GM19239 (cell line): ENCODE measurements at places on chromosomes 1 and 21.

DNA sequence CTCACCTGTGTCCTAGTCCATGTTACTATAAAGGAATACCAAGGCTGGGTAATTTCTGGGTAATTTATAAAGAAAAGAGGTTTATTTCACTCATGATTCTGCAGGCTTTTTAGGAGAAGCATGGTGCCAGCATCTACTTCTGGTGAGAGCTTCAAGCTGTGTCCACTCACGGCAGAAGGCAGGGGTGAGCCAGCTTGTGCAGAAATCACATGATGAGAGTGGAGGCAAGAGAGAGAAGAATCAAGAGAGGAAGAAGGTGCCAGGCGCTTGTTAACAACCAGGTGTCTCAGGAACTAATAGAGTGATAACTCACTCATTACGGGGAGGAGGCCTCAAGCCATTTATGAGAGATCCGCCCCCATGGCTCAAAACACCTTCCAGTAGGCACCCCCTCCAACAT is 67.5 kb upstream of the CD34 start:
- no peak for DNase-seq

- DNase-seq = no peak
These were observed 118.2 kb upstream of the OLIG2 start for GRCh38 chr21:32907521-32907920.

DNA sequence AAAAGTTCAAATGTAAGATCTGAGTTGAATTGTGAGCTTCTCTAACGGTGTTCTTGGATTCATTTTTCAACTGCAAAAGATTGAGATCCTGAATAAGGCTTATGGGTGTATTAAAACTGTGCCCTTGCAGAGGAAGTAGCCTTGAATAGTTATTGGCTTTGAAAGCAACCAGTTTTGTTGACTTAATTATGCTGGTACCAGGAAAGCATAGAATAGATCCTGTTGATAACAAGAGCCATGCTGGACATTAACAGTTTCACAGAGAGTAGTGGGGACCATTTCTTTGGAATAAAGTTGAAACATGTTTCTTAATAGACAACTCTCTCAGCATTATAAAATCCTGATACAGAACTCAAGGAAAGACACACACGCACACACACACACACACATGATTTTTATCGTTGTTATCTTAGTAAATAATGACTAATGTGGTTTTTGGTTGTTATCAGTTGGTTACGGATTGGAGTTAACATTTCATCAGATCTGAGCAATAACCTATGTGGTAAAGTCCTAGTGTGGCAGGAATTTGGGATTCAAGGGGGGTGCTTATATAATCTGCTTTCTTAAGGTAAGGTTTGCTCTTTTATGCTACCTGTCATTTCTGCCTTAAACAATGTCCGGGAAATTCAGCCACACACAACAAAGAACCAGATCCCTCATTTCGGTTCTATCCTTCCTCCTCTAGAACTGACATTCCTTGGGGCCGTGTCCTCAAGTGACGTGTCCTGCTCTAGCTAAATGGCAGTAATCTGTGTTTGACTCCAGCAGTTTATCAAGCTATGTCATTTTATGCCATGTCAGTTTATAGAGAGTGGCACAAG is 330.9 kb downstream of the CHRM3 start:
- no peak for DNase-seq

GRCh38 chr21:17889171-17889570 is 70.0 kb upstream of the C21orf91 start:
- DNase-seq = no peak

DNA sequence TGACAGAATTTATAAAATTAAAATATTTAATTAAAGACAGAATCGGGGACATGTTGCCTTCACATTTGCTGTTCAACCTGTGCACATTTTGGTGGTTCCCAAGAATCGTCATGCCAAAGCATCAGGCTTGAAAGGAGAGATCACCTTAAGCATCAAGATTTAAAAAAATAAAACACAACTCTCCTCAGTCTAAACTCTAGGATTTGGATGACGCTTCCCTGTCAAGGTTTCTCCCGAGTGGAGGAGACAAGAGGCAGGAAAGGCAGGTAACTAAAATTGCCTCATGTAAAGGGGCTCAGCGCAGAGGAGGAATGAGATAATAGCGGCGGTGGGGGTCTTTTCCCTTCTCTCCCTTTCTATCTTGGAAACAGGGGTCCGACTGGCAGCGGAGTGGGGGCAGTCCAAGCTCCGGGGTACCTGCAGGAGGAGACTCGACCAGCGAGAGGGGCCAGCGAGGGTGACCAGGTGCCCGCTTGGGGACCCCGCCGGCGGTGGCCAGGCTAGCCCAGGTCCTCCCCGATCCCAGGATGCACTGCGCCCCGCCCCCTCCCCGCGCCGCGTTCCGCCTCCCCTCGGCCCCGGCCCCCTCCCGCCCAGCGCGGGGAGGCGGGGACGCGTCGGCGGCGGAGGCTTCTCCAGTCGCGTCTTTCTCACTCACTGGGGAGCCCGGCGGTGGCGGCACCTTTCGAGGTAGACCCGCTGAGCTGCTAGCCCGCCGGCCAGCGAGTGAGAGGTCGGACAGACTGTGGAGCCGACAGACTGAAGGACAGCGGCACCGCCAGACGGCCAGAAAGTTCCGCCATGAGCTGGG is at the start of gene FNBP1L:
FNBP1L (plus strand) TSS at position 638 of the 811 bp plus-strand sequence; CDS start at position 802, 164 bp downstream.
- no peak for DNase-seq

DNA sequence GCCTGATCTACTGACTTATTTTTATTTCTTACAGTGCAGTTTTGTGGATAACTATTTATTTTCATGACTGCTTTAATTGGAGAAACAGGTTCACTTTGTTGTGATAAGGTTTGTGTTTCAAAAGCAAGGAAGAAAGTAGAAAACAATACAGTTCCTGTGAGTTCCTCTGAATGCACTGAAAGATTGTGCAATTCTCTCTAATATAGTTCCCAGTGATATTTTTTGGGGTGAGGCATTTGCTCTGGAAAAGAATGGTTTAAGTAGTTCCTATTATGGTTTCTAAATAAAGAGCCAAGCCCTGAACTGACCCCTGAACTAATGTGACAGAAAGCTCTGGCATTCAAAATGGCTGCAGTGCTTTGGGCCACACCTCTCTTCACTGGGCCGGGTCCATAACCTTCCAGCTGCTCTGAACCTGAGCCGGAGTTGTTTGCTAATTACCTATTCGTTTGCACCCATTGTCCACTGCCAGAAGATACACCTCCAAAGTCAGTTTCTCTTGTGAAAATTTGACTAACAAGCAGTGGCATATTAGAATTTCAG is 56.6 kb upstream of the VTCN1 start:
- no peak for DNase-seq
